KG1 (cell line): ENCODE measurements at places on chromosomes 7 and 10.

- DNase-seq: no peak
Observed at GRCh38 chr10:23106331-23107072, 11.1 kb downstream of the MSRB2 start.

GRCh38 chr10:86390337-86391120 lies 23.9 kb upstream of the GRID1 start:
- DNase-seq: no peak

GRCh38 chr7:17144322-17144721 lies 154.1 kb upstream of the AHR start:
- DNase-seq: no peak

DNA sequence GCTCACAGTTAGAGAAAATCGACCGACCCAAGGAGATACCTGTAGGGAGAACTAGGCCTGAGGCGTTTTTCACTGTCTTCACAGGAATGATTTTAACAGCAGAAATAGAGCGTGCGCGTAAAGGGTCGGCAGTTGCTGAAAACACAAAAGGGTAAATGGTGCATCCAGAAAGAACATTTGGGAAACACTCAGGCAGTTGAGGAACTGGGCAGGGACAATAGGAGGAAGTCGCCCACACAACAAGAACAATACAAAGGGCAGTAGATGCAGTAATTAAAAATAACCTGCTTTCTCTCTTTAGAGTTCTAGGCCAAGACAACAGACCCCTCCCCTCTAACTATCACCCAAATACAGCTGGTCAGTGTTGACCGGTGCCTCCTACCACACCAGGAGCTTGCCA lies 126.6 kb downstream of the SORBS1 start:
- DNase-seq: no peak

DNA sequence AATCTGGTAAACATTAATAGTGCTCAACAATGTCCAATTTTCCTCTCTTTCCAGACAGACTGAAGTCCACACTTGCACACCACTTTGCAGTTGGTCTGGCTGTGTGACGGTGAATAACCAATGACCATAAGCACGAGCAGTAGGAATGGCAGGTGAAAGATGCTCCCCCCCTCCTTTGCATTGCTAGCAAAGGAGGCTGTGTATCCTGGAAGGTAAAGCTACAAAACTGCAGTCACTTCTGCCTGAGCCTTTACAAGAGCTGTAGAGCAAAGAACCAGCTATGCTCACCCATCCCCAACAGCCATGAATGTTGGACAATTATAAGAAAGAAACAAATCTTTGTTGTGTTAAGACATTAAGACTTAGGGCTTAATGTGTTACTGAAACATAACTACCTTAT lies 178.0 kb downstream of the IPMK start:
- no peak for DNase-seq

- DNase-seq: no peak
Observed at GRCh38 chr10:80709866-80710265, 172.2 kb downstream of the SH2D4B start.

- DNase-seq: peak; percentile 41
Observed at GRCh38 chr7:157276731-157277562, 59.9 kb upstream of the DNAJB6 start.

GRCh38 chr7:47401611-47402570 lies 180.0 kb downstream of the TNS3 start:
- DNase-seq: no peak

DNA sequence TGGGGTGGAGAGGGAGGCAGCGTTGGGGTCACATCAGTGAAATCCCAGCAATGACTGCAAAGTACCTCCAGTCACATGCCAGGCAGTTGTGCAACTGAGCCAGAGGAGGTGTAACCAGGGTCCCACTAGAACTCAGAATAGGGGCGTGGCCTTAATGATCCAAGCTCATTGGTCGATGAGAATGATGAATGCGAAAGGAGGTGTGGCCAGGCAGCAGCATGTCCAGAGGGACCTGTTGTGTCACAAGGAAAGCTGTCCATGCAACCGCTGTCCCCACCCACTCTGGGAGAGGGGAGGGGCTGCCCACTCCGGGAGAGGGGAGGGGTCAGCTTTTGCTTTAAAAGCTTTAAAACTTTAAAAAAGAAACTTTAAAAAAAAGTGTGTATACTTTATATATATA lies 25.3 kb upstream of the MTPAP start:
- DNase-seq: no peak

DNA sequence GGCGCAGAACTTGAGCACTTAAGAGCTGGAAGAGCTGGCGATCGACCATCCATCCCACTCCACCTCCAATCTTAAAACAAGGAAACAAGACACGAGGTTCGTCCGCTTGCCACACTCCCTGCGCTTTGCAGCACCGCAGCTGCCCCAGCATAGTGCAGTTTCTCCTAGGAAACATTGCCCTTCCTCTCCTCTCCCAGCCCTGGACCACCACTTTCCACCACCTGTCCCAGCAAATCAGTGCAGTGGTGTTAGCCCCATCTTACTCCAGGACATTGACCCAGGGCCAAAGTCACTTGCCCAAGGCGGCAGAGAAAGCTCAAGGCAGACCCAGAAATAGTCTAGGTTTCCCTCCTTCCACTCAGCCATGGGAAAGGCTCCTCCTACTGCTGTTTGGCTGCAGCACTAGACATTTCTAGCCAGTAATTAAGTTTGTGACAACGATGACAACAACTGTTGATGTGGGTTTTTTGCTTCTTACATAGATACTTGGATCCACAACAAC lies 1.5 kb upstream of the PARD3 start:
- no peak for DNase-seq

DNA sequence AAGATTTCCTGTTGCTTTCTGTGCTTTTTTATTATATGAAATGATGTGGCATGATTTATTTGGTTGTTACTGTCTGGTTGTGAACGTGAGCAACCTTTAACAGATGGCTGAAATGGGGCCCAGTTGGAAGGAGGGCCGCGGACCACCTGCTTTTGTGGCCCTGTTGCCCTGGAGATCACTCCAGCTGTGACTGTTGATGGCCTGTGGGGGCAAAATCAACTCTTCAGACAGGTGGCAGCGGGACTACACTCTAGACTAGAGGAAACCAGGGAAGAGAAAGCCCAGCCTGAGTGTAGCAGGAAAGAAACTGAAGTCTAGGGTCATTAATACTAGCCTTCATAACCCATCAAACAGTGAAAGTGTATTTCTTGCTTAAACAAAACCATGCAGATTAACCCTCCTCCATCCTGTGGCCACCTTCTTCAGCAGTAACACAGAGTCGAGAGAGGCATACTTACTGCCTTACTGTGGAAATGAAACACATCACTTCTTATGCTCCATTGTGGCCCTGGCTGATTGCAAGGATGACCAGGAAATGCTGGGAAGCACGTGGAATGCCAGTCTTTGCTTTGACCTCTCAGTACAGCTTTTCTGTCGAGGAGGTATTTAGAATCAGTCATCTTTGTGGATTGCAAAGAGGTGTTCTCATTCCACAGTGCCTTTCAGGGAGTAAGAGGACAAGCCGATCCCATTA lies 80.5 kb downstream of the CCNY start:
- no peak for DNase-seq

DNA sequence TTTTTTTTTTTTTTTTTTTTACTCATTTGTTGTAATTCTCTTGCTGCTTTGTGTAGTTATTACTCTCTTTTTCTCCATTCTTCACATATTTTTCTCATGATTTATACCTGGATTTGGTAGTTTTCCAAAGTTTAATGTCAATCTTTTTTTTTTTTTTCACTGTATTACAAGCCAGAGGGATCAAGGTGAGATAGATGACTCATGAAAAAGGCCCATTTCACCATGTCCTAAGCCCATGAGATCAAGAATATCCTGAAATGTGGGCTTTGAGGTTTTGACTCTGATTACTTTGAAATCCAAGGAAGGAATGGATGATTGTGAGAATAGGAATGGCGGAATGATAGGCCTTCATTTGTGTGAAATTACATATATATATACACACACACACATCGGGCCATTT lies 31.1 kb downstream of the TAX1BP1 start:
- no peak for DNase-seq

GRCh38 chr10:99013885-99014284 lies 221.8 kb downstream of the HPSE2 start:
- no peak for DNase-seq

GRCh38 chr7:272108-272615 lies 17.8 kb upstream of the FOXL3 start:
- no peak for DNase-seq

- no peak for DNase-seq
Observed at GRCh38 chr10:24449321-24449740, 240.4 kb downstream of the KIAA1217 start.

DNA sequence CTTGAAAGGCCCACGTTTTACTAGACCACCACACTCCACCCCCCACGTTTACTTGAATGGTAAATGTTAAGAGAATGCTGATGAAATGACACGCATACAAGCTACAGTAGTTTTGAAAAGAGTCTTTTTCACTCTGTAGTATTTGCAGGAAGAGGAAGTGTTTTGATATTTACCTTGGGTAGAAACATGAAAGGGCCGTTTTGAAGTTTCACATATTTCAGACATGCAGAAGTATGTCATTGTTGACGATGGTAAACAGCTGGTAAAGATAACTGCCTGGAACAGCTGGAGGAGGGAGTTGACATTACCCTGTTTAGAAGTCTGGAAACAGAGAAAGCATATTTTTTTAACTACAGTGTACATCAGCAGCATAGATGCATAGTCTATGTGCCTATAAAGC lies 160.7 kb downstream of the NXPH1 start:
- DNase-seq: no peak

- no peak for DNase-seq
Observed at GRCh38 chr10:48527756-48528155, 77.1 kb downstream of the ARHGAP22 start.

DNA sequence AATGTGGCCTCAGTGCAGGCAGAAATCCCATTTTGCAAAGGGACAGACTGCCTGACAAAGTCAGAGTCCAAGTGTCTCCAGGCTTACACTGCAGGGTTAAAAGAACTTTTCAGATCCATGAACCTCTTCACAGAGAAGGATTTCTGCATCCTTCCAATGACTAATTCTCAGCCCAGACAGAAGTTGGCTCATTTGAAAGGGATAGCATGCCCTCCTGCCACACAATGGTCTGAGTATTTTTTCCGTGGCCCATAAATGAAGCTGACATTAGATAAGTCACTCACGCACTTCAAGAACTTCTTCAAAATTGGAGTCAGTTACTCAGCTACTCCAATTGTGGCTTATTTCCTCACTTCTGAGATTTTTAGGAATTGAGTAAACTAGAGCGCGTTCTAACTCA lies 170.2 kb downstream of the PLXNA4 start:
- DNase-seq: no peak

GRCh38 chr7:141979568-141979967 lies 6.0 kb upstream of the TAS2R38 start:
- DNase-seq: no peak

DNA sequence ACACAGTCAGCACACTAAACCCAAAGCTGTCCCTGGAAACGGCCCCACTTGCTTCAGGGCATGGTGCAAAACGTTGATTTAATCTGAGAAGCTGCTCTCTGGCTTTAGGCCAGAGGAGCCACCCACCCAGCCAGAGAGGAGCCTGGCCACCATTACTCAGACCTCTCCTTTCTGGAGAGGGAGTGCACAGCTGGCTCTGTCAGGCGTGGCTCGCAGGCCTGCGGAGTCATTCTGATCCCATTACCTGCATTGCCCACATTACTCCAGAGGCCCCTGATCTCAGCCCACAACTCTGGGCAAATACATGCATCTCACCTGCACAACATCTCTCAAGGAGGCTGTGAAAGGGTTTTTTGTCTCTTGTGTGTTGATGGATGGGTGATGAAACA lies 370.0 kb upstream of the IGFBP3 start:
- DNase-seq: no peak

- DNase-seq: no peak
Observed at GRCh38 chr10:124508070-124508667, 46.5 kb downstream of the LHPP start.

DNA sequence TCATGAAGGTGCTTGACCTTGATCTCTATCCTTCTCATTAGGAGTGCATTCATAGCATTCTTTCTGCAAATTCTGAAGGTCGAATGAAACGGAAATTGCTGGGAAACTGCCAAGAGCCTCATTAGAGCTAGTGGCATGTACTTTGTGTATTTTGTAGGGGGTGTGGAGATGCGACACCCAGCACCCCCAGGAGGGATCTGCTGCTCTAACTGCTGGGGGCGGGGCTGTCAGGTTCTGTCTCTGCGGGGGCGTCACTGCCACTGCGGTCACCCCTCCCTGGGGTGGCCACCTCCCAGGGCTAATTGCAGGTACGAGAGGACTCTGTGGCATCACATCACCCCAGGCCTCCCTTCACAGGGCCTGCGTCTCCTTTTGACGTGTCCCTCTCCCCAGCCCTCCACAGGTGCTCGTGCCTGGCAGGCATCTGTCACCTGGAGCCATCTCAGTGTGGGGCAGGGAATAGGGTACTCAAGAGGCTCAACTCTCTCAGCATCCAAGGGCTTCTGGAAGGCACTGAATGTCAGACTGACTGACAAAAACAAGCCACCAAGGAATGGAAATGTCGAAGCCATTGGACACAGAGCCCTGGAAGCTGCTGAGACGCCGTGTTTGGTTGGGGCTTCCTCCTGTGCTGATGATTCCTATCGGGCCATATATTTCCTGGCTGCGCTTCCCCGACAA lies 151.1 kb downstream of the ACTR3B start:
- no peak for DNase-seq

DNA sequence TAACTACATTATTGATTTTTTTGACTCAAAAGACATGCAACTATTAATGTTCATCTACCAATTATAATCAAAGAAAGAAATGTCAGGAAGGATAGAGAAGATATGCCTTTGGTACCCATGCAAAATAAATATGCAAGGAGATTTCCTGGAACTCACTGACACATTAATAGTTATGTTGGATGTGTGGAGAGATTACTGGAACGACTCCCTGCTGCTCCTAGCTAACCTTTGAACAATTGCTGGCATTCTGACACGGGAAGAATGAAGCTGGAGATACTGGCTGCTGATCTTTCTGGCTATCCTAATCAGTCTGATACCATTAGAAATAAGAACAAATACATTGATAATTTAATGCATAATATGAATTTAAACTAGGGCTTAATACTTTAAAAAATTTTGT lies 507.9 kb upstream of the NRG3 start:
- DNase-seq: no peak

- peak; percentile 42 for DNase-seq
Observed at GRCh38 chr7:33423646-33424020, 294.3 kb downstream of the BBS9 start.

GRCh38 chr10:100878291-100878910 lies 34.4 kb upstream of the SLF2 start:
- peak; percentile 28 for DNase-seq

DNA sequence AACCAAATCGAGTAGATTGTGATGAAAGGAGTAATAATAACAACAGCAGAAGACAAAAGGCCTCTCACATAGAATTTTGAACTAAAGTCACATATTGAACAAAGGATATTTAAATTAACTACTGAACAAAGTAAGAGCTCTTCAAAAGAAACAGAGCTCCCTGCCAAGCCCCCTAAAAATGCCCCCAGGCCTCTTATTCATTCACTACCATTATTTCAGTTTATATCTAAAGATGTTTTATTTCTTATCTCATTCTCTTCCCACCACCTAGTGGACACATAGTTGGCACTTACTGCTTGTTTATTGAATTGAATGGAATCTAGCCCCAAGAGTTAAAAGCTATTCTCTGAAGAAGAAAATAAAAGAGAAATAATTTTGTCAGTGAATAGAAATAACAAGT lies 37.4 kb downstream of the VCL start:
- DNase-seq: no peak

- DNase-seq: peak; percentile 44
Observed at GRCh38 chr7:20310963-20311742, 19.5 kb upstream of the ITGB8 start.
